ENCODE measurements at places on chromosomes 5 and 9. TPM values are rescaled to one million over a fixed set of nuclear protein-coding genes. Genes with fewer than 3 reads are reported as not detected.

Gene PFN3
- not detected for total RNA-seq

Gene ADAMTSL2
- under 0.01 TPM for total RNA-seq

Gene CNTNAP3
- total RNA-seq = 0.15 TPM

Gene TNFSF15
- 0.44 TPM for total RNA-seq

Gene C9
- not detected for total RNA-seq

Gene TLE1
- 29.7 TPM for total RNA-seq

Gene NXNL2
- total RNA-seq = 2.0 TPM

Gene ZSWIM6
- 10.4 TPM for total RNA-seq

Measured in smooth muscle cell of trachea (primary cell).